Urinary bladder (tissue), 4 donors: ENCODE measurements at places on chromosomes 4 and X. TPM values are rescaled to one million over a fixed set of nuclear protein-coding genes. Genes with fewer than 3 reads are reported as not detected.

The SPANXA1 gene
- polyA plus RNA-seq: not detected

The CETN2 gene
- polyA plus RNA-seq: 44.1 TPM

The MUC7 gene
- polyA plus RNA-seq: not detected

The HOPX gene
- 43.7 TPM for polyA plus RNA-seq

The ADAM29 gene
- not detected for polyA plus RNA-seq

The RBM10 gene
- 34.7 TPM for polyA plus RNA-seq

The RAB41 gene
- polyA plus RNA-seq: not detected

The NHS gene
- 4.2 TPM for polyA plus RNA-seq

The AR gene
- 4.8 TPM for polyA plus RNA-seq

The WDFY3 gene
- 20.6 TPM for polyA plus RNA-seq
